ENCODE measurements at places on chromosomes 2 and 18.

DNA sequence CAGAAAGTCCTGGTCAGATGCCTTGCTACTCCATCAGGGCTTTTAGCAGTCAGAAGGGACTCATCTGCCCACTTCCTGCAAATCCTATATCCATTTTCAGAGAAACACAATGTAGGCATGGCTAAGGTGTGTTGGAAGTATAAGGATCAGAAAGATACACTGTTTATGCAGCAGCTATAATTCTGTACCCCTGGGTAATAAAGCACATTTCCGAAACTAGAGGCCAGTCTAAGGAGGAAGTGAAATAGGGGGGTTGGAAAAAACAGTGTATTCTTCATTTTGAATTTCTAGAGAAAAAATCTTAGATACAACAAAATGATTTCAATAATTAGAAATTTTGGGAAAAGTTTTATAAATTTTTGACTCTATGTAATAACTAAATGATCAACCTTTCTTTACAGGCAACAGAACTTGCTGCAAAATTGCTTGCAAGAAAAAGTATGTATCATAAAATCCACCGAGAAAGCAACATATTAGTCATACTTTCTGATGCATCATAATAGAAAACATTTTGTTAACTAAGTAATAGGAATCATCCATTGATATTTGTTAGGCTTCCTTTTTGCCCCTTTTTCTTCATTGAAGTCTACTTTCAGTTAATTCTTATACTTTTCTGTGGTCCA lies 47.4 kb downstream of the FSIP2 start:
- DNase-seq: no peak

DNA sequence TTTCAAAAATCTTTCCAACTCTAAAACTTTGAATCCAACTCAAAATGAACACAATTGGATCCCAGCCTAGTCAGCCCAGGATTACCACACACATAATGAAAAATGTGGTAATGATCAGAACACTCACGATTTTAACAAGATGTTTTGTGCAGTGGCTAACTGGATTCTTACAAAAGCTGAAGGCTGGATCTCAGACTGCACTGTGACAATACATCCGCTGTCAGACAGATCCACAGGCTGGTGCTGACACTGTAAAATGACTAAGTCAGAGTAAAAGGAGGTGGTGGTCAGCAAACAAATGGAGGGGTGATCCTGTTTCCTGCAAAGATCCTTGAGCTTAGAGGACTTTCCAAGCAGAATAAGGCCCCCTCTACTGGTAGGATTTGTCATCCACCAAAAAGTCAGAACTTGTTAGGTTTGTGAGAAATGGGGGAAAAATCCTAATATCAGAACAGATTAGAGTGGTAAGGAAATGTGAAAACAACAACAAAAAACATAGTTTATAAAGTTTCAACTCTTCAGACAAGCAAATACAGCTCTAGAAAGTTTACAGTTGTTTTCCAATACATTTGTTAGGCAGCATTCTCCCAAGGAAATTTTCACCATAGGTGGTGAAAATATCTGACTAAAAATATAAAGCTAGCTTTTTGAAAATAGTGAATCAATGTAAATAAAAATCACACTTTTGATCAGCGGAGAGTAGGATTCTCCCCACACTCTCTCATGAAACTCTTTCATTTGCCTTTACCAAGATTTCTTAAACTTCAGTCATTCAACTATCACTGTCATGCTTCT lies 211.9 kb downstream of the AGPS start:
- DNase-seq: no peak

DNA sequence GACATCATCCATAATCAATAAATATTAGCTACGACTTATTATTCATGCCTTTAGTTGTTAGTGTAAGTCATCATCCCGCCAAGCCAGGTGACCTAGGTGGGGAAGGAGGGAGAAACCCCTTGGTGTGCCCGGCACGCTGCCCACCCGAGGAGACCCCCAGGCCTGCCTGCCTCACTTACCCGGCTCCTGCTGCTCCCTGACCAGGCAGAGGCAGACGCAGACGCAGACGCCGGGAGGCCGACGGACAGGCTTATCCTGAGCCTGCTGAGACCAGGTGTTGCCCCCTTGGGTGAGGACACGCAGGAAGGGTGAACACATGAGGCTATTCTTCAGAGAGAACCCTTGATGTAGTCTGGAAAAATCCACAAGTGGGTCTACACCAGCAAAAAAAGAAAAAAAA lies 401.8 kb downstream of the GALR1 start:
- DNase-seq: no peak

DNA sequence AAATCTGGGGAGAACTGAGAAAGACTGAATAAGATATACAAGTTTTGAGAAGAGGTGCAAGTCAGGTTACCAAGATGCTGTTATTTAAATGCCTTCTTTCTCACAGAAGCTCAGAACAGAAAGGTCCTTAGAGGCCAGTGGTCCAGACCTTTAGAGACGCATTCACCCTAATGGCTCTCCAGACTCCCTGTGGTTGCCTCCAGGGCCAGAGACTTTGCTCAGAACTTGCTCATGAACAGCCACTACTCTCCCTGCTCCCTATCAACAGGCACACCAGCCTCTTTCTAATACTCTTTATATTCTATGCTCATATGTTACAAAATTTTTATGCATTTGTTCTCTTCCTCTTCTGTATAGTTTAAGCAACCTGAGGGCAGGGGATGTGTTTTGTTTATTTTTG lies 349.0 kb upstream of the TNP1 start:
- DNase-seq: no peak

- no peak for DNase-seq
Measured at GRCh38 chr18:3624935-3625741, 175.2 kb downstream of the TGIF1 start.

DNA sequence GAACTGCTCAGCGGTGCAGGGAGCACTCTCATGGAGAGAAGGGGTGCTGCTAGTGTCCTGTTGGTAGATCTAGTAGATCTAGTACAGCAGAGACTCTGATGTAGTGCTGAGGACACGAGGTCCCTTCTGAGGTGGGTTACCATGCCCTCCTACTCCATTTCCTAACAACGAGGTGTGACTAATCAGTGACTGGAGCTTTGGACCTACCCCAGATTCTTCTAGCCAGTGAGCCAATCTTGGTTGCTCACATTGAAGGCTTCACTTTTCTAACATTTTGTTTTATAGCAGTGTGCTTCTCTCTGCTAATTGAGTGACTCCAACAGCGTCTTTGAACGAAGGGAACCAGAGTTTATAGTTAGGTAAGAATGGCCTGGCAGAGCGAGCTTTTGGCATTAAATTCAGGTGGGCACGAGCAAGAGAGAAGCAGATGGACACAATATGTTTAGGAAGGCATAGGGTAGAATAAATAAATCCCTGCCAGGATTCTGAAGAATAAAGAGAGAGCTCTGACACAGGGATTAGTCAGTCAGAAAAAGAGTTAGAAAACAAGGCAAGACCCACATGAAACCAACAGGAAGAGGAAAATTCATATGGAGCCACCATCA lies 306.0 kb upstream of the RAB12 start:
- no peak for DNase-seq

DNA sequence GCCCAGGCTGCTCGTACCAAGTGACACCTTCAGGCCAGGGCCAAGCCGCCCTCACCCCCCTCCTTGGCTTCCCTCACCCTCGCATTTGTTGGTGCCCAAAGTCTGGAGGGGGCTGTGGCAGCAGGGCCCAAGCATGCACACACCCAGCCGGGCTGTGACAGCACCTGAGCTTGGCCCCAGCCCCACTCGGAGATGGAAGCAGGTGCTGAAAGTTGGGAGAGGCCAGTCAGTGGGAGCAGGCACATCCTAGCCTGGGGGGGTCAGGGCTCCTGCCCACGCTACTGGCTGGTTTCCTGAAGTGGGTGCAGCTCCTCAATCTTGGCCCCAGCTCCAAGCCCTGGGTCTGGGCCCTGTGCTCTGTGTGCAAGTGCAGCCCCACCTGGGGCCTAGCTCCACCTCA lies 228.0 kb downstream of the RDH14 start:
- DNase-seq: no peak

DNA sequence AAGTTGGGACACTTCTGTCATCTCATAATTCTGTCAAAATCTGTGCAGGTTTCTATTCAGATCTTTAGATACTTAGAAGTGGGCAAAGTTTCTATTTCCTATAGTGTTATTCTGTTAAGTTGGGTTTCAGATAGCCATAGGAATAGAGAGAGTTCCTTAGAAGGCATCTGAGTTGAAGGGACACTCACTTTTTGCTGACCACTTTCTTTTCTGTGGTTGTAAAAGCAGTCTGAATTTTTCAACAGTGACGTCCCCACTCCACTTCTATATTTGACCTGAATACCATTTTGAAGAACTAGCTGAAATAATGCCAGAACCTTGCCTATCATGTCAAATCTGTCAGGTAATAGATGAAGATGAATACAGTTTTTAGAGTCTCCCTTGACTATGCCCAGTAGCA lies 267.3 kb downstream of the SPAG16 start:
- no peak for DNase-seq

DNA sequence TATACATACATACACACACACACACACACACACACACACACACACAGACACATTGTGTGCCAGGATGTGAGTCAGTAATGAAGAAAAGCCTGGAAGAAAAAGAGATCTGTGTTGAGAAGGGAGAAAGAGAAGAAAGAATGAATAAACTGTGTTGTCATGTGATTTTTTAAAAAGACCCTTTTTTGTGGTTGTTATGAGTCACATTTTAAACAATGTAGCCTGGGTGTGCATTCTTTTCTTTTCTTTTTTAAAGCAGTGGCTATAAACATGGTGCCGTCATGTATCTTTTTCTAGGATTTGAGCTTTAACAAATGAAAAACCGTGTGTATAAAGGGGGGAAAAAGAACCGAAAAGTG lies 87.2 kb downstream of the NRP2 start:
- no peak for DNase-seq

- DNase-seq: no peak
Measured at GRCh38 chr18:7855671-7856070, 288.6 kb downstream of the PTPRM start.

GRCh38 chr2:125710561-125710960 lies 945.4 kb upstream of the GYPC start:
- DNase-seq: no peak

GRCh38 chr2:196702641-196703040 lies 63.1 kb downstream of the CCDC150 start:
- no peak for DNase-seq

- DNase-seq: no peak
Measured at GRCh38 chr2:174914853-174915760, 90.1 kb downstream of the CHN1 start.

GRCh38 chr2:225487878-225488416 lies 88.4 kb downstream of the NYAP2 start:
- DNase-seq: no peak

DNA sequence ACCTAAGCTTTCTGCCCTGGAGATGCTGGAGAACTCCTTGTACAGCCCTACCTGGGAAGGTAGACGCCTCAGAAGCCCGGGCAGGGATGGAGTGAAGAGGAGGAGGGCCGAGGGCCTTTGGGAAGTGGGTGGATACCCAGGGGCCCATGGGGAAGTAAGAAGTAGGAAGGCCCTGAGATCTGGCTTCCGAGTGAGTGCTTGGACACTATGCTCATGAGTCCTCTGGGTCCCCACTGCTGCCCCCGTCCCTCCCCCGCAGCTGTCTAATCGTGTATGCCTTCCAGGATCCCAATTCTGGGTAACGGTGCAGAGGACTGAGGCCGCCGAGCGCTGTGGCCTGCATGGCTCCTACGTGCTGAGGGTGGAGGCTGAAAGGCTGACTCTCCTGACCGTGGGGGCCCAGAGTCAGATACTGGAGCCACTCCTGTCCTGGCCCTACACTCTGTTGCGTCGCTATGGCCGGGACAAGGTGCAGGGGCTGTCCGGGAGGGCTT lies 1.1 kb downstream of the DOK1 start:
- no peak for DNase-seq

GRCh38 chr2:8622924-8623465 lies 58.9 kb upstream of the ID2 start:
- DNase-seq: no peak

DNA sequence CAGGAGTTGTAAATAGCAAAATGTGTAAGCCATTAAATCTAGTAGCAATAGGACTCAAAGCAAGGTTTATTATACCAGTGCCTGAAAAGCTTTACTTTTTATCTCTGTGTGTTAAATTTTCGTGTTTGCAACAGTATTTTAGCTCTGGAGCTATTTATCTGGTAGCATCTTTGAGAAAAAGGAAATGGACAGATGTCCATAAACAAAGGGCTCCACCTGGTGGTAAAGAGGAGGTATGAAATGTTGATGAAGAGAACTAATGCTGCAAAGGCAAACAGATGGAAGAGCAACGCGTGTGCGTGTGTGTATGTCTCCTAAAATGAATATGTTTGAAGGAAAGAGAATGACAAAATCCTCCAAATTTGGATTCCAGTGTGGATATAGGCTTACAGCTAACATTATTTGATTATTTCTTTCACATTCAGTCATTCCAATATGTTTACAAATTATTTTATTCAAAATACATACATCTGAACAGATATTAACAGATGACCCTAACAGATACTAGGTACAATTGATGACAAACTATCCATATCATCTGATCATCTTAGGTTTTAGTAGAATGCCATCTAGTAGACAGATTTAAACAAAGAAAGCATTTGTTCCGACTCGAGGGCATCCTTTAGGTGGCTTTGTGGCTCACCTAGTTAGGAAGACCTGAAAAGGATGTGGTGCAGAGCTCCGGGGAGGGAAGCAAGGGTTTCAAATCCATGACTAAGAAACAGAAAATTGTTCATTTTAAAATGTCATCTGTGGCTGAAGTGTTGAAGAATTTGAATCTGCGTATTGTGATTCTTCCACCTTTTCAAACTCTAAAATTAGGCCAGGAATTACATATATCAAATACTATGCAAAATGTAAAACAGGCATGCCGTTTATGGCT lies 383.3 kb downstream of the MTX2 start:
- no peak for DNase-seq

- DNase-seq: no peak
Measured at GRCh38 chr2:178066890-178067669, 5.5 kb downstream of the PDE11A start.

GRCh38 chr2:6314218-6314960 lies 551.3 kb downstream of the CMPK2 start:
- DNase-seq: no peak

DNA sequence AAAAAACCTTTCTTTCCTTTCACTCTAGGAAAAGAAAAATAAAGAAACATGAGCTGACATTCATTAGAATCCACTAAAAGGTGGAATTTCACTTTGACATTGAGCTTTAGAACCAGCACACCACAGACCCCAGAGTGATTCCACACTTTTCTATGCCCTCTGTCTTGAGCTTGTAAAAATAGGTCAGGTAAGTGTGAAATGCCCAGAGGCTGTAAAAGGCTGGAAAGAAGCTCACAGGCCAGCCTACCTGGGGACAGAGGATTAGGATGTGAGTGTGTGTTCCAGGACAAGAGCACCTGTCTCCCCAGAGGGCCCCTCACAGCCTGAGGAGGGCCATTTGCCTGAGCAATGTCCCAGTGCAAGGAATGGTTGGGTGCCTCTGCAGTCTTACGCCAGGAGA lies 56.3 kb upstream of the MYO3B start:
- no peak for DNase-seq
